ENCODE measurements at places on chromosomes 11 and 22. TPM values are rescaled to one million over a fixed set of nuclear protein-coding genes. Genes with fewer than 3 reads are reported as not detected.

CCDC87 gene
- total RNA-seq = 0.25 TPM

MS4A15 gene
- not detected for total RNA-seq

P4HA3 gene
- total RNA-seq = 0.49 TPM

APOBEC3G gene
- total RNA-seq = 0.74 TPM

IL18BP gene
- 2.5 TPM for total RNA-seq

WT1 gene
- total RNA-seq = not detected

HEPACAM gene
- total RNA-seq = 14.5 TPM

F2 gene
- total RNA-seq = not detected
